Stimulated activated CD4-positive, alpha-beta T cell treated with anti-CD3 and anti-CD28 coated beads, Interleukin-1b, Interleukin-23, amount 100 ng/mL, for 24 hours (primary cell): ENCODE measurements at places on chromosomes 12 and 14.

GRCh38 chr14:40447017-40447416, 1014.8 kb upstream of the FBXO33 start:
- no peak for DNase-seq

DNA sequence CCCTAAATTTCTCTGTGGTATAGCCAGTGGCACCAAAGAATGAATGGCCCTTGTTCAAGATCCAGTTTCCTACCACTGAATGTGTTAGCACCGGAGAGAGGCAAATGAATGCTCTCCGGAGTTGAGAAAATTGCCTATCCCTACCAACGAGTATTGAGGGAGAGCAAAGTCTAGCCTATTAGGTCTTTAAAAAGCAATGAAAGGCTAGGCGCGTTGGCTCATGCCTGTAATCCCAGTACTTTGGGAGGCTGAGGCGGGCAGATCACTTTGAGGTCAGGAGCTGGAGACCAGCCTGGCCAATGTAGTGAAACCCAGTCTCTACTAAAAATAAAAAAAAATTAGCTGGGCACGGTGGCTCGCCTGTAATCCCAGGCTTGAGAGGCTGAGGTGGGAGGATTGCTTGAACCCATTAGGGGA, 898 bp upstream of the RAB15 start:
- DNase-seq: no peak

GRCh38 chr12:77979597-77980250, 149.0 kb downstream of the NAV3 start:
- DNase-seq: no peak

DNA sequence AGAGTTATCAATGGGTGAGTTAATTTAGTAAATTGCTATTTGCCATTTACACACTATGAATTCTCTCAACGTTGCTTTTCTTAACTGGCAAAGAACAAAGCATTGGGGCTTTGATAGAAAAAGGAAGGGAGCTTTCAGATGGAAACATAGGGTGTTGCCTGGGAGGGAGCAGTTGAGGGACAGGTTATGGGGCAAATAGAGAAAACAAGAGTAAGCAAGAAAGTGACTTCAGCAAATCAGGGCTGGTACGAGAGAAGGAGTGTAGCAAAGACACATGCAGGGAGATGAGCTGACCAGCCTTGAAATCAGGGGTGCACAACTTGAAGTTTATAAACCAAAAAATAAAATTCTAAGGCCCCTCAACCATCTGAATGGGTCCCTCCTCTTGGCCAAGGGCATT, 15.7 kb downstream of the ESR2 start:
- DNase-seq: no peak

DNA sequence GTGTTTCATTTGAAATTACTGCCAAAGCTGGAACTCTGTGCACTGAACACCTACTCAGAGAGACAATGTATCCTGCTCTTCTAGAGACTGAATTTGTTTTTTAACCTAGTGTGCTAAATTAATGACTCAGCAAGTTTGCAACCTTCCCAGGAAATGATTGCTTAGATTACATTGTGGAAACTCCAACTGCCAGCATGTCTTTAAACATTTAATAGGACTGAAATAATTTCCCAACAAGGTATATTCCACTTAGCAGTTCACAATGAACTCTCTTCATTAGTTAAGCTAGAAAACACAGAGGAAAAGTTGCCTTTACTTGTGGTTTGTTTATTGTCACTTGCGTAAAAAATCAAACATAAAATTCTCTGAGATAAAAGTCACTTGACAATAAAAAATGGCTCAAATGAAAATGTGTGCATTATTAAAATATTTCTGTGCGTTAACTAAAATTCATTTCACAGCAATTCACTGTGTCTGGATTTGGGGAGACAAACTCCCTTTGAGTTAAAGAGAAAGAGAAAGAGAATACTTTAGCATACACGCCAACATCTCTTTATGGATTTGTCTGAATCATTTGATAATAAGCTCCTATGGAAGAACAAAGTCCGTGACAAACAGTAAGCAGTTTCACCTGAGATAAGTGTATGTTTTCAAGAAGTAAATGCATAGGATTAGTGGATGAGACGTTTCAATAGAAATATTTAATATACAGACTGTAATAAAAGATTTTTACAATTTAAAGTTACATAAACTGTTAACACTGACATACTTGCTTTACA, 284.0 kb downstream of the PRKD1 start:
- no peak for DNase-seq

DNA sequence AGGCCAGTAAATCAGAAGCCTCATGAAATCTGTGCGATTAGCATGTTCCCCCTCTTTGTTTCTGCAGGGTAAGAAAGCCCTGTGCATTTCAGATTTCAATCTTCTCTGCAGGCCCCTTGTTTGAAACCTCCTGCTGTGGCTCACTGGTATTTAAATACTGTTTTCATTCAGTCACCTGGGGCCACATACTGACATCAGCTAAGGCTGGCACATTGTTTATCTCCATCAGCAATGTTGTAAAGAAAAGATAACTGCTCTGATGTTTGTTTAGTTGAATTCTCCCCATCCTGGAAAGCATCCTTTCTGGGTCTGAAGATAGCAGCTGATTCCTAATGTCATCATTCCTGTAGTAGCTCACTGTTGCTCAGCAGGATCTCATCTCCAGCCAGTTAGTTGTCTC, 554.9 kb downstream of the NRXN3 start:
- no peak for DNase-seq
